ENCODE measurements at places on chromosomes 16 and 17.

DNA sequence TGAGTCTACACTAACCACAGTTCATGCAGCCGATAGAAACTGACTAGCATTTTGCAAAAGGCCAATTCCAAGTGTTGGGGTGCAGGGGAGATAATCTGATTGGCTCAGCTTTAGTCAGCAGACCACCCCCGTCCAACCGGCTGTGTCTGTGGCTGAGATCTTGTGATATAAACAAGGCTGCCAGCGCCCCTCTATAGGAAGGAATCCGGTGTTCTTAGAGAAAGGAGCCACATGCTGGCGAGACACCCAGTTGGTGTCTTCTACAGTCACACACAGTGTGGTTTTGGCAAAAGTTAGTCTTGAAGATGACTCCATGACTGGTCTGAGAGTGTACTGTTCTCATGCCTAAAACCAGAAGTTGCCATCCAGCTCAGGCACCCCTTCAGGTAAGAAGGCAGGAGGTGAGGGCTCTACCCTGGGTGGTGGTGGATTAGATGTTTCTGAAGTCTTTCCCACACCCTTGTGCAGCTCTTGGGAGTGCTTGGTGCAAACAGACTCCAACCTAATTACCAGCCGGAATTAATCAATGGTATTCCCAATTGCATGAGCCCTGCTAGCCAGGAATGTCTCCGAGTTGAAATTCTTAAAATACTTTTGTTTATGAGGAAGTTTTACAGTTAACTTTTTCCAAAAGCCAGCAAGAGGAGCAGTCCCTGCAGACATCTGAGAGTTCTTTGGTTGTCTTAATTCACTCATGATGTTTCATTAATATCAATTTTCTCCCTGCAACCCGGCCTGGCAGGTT lies 172.3 kb upstream of the IRX6 start:
- no peak for DNase-seq

DNA sequence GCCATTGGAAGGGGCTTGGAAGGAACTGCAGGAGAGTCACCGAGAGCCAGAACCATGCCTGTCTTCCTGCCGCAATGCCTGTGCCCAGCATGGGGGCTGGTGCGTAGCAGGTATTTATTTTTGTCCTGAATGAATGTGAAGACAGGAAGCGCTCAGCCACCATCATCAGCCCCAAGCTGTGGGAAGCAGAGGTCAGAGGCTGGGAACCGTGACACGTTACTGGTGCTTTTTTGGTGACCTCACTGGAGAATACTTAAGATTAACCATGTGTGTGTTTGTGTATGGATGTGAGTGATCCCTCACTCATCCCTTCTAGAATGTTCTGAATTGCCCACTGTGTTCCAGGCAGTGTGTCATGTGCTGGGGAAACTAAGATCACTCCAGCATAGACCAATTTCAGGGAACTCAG lies 343.8 kb downstream of the SNX29 start:
- peak; percentile 80 for DNase-seq

DNA sequence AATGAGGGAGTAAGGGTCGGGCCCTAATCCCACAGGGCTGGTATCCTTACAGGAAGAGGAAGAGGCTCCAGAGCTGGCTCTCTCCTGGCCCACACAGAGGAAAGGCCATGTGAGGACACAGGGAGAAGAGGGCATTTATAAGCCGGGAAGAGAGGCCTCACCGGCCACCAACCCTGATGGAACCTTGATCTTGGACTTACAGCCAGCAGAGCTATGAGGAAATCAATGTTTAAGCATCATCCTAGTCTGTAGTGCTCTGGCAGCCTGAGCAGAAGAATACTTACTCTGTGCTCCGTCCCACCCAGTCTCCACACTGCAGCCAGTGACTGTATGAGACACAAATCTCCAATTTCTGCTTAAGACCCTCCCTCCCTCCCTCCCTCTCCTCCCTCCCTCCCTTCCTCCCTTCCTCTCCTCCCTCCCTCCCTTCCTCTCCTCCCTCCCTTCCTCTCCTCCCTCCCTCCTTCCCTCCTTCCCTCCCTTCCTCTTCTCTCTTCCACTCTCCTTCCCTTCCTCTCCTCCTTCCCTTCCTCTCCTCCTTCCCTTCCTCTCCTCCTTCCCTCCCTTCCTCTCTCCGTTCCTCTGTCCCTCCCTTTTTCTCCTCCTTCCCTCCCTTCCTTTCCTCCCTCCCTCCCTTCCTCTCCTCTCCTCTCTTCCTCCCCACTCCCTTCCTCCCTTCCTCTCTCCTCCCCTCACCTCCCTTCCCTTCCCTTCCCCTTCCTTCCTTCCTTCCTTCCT lies 8.9 kb upstream of the TMEM220 start:
- DNase-seq, result no peak

DNA sequence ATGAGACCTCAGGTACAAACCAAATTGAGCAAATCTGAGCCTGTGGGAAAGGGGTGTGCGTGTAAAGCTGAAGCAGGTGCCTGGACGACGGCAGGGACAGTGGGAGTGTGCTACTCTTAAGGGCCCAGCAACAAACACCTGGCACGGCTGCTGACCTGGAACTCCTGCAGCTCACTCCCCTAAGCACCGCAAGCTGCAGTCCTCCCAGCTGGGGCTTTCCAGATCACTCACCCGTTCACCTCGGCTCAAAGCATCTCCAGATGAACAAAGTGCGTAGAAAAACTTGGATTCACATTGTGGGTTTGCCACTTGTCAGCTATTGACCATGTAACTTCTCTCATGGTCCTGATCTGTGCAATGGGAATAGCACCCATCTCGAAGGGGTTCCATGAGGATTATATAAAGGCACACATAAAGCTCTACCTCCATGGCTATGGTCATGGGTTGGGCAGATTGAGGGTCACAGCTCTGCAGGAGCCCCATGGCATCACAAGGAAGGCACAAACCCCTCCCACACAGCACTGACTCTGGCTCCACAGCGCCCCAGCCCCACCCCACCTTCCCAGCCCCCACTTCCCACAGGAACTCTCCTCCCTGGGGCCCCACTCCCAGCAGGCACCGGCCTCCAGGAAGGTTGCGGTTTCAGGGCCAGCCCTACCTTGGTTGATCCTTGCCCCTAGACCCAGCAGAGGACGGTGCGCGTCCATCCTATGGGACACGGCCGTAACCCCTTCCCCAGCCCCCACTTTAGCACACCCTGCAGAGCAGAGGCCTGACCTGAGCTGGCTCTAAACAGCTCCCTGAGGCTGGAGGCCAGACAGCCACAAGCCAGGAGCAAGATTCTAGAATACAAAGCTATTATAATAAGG lies 21.9 kb downstream of the ST3GAL2 start:
- DNase-seq, result no peak

DNA sequence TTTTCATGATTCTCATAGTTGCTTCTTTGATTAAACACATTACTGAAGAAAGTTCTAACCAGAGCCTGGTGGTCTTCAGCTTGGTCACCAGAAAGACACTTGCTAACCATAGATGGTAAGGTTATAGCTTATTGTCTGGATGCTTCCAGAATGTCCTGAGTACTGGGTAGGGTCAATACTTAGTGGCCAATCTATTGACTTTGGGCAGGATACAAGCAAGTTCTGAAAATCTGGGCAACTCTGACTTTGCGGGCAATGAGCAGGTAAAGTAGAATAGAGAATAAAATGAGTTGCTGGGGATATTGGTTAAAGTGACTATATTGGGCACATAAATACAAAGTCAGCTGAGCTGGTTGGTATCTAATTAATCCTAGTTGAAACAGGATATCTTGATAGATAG lies 63.0 kb downstream of the ABCA8 start:
- no peak for DNase-seq

DNA sequence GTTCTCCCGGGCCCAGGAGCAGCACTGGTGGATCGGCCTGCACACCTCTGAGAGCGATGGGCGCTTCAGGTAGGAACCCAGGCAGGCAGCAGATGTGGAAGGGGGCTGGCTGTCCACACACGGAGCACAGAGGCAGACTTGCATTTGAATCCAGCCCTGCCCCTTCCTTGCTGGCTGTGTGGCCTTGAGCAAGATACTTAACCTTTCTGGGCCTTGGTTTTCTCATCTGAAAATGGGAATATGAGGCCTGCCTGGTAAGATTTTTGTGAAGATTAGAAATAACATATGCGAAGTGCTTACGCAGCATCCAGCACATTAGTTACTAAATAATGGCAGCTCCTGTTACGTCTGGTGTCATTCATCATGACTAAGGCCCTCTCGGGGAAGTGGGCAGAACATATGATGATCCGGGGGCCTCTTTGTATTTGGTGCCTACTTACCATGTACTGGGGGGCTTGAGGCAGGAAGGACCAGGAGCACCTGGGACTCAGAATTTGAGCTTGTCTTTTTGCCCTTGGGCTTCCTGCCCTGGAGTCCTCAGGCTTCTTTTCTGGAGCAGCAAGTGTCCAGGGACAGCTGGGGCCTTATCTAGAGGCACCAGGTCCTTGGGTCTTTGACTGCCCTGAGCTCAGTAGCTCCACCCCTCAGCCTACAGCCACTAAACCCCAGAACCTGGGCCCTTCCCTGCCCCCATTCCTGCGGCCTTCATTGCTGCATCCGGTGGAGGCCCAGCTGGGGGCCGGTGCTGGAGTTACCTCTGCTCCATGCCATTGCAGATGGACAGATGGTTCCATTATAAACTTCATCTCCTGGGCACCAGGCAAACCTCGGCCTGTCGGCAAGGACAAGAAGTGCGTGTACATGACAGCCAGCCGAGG lies 53.8 kb downstream of the MRC2 start:
- DNase-seq, result no peak

- DNase-seq, result no peak
These were observed 348.7 kb downstream of the CDH11 start for GRCh38 chr16:64773184-64773583.

- peak; percentile 80 for DNase-seq
These were observed 128.2 kb upstream of the COX10 start for GRCh38 chr17:13940858-13941665.

- DNase-seq, result no peak
These were observed 11.2 kb upstream of the ANKRD40CL start for GRCh38 chr17:50778471-50778870.

- no peak for DNase-seq
These were observed 90.8 kb downstream of the ADCY9 start for GRCh38 chr16:4025428-4025827.

- DNase-seq, result peak; percentile 38
These were observed 17.5 kb downstream of the GRIN2C start for GRCh38 chr17:74842146-74842598.

DNA sequence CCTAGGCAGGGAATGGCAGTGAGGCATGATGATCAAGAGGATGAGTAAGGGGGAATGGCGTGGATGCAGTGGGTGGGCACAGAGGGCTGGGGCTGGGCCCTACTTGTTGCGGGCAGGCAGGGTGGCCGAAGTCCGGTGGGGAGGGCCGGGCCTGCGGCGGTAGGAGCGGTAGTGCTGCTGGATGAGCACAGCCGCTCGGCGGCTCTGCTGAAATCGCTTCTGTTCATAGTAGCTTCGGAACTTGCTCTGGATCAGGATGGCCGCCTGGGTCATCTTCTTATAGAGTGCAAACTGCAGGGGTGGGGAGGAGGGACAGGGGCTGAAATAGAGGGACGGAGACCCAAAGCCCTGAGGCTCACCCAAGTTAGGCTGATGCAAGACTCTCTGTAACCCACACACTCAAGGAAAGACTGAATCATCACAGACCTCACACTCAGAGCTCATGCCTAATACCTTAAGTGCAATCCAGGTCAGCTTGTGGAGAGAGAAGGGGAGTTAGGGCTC lies 1.5 kb upstream of the SPAG7 start:
- DNase-seq, result peak; percentile 93

- DNase-seq, result no peak
These were observed 558.9 kb upstream of the HSBP1 start for GRCh38 chr16:83248735-83249463.

DNA sequence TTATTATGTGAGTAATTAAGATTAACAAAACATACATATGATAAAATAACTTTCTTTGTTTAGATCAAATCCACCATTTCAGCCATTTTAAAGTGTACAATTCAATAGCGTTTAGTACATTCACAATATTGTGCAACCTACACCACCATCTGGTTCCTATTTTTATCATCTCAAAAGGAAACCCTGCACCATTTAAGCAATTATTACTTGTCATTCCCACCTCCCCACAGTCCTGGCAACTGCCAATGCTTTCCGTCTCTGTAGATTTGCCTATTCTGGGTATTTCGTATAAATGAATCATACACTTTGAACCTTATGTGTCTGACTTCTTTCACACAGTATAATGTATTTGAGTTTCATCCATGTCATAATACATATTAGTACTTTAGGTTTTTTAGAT lies 162.5 kb upstream of the CNTNAP4 start:
- no peak for DNase-seq

GRCh38 chr17:73553311-73553710 lies 90.9 kb downstream of the SDK2 start:
- DNase-seq, result no peak
